GM04503 (cell line): ENCODE measurements at places on chromosomes 5 and 9.
A peak's percentile ranks its signal among the peaks of the same experiment; 100 is the strongest.

- DNase-seq = peak; percentile 76
These were observed 32.0 kb upstream of the SPTLC1 start for GRCh38 chr9:92147030-92147851.

- DNase-seq = no peak
These were observed 62.7 kb downstream of the ANKRD33B start for GRCh38 chr5:10626473-10627013.

DNA sequence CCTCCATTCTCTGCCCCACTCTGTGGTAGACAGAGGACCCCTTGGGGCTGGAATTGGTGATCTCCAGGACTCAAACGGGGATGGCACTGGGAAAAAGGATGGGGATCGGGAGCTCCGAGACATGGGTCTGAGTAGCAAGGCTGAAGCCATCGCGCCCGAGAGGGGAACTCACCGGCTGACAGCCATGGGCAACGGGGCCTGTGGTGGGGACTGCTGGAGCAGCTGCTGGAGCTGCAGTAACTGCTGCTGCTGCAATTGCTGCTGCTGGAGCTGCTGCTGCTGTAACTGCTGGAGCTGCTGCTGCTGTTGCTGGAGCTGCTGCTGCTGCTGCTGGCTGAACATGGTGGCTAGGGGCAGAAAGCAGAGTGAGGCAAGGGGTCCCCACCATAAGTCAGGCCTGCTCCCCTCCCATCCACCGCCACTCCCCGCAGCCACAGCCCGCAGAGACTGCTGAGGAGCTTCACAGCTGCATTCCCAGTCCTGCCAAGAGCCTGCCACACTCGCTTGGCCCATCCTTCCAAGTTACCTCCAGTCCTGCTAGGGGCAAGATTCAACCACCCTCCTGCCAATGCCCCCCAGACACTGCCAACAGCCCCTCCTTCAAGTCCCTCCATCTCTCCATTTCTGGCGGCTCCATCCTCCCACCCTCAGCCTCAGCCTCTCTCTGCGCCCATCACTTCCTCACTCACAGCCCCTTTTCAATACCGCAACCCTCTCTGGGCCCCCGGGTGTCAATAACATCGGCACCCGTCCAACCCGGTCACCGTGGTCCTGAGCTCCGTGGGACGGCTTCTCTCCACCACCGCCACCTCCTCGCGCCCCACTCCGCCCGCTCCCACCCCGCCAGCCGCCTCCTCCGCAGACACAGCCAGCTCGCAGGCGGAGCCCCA lies 611 bp downstream of the CIZ1 start:
- DNase-seq = no peak

GRCh38 chr9:8703904-8704303 lies 904.3 kb upstream of the DMAC1 start:
- DNase-seq = no peak

GRCh38 chr9:23160491-23160890 lies 665.5 kb downstream of the ELAVL2 start:
- DNase-seq = no peak

DNA sequence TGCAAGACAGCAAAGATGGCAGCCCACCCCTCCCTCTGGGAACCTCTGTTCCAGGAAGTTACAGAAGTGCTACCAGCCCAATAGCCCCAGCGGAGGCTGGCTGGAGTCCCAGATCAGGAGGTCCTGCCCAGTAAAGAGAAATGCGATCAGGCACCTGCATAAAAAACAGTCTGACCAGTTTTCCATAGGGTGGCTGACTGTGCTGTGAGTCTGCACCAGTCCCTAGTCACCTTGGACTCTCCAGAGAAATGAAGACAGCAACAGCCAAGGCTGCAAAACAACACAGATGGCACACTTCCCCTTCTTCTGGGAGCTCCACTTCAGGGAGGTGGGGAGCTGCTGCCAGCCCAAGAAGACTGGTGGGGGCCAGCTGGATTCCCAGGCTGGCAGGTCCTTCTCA lies 265.5 kb upstream of the PCSK5 start:
- DNase-seq = no peak

GRCh38 chr9:91693226-91693625 lies 256.8 kb downstream of the ROR2 start:
- DNase-seq = no peak

DNA sequence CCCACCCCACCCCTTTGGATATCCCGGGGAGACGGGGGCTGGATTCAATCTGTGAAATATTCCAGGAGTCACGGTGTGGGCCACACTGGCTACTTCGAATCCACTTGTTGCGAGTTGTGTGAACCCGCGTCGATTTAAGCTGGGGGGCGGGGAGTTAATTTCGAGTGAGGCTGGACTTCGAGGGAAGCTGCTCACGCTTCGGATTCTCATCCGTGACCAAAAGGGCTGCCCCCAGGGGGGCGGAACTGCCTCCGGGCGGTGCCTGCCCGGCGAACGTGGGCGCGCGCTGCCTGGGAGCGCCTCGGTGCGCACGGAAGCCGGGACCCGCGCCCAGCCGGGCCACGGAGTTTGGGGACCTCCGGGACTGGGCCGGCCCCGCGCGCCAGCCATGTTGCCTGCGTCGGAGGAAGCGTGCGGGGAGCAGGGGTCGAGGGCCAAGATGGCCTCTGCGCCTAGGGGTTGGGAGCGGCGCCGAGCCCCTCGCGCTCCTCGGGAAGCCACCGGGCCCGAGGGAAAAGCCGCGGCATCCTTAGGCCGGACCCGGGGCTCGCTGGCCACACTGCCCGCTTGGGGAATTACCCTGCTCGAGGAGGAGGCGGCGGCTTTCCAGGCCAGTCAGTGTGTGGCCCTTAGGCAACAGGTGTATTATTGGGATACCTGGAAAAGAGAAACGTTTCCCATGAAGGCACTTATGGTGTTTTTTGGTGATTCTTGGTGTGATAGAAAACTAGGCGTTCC lies 975 bp downstream of the OCLN start:
- DNase-seq = no peak

DNA sequence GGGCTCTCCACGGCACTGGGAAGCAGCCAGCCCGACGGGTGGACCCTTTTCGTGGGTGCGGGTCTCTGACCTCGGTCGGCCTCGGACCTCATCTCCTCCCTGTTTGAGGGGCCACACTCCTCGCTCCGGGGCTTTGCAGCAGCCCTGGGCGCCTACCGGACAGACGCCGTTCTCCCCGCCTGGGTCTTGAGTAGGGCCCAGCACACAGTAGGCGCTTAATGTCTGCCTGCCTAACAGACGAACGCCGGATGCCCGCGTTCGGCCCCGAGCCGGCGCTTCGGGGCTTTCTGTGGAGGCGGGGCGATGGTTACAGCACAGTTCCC lies 842 bp upstream of the GTF3C5 start:
- DNase-seq = no peak

GRCh38 chr5:168167338-168167737 lies 124.1 kb upstream of the WWC1 start:
- DNase-seq = no peak

DNA sequence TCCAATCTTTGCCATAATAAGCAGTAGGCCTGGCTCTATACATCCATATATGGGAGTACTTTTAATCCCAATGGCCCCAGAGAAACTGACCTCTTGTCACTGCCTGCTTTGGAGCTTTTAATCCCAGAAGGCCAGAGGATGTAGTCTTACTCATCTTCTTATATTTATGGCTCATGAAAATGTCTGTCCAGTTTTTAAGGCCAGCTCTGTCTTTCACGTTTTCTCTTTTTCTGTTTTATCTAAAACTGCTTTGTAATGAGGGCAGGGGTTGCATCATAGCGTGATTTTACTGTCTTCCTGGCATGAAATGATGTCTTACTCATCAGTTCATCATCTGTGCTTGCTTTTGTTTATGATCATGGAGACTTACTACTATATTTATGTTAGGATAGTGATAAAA lies 1094.9 kb downstream of the MAT2B start:
- no peak for DNase-seq

GRCh38 chr9:16029046-16029615 lies 476.3 kb downstream of the CCDC171 start:
- DNase-seq = peak; percentile 42

- DNase-seq = no peak
These were observed 12.3 kb downstream of the DCAF10 start for GRCh38 chr9:37812773-37813379.

GRCh38 chr9:90801241-90801972 lies at the start of gene SYK:
TSS of gene SYK (plus strand) at chr9:90801819. CDS start at chr9:90843899, 42,080 bp downstream.
- DNase-seq = no peak

GRCh38 chr5:4704951-4705350 lies 435.2 kb upstream of the ADAMTS16 start:
- no peak for DNase-seq

GRCh38 chr9:128479262-128479661 lies 23.5 kb downstream of the ODF2 start:
- DNase-seq = no peak

DNA sequence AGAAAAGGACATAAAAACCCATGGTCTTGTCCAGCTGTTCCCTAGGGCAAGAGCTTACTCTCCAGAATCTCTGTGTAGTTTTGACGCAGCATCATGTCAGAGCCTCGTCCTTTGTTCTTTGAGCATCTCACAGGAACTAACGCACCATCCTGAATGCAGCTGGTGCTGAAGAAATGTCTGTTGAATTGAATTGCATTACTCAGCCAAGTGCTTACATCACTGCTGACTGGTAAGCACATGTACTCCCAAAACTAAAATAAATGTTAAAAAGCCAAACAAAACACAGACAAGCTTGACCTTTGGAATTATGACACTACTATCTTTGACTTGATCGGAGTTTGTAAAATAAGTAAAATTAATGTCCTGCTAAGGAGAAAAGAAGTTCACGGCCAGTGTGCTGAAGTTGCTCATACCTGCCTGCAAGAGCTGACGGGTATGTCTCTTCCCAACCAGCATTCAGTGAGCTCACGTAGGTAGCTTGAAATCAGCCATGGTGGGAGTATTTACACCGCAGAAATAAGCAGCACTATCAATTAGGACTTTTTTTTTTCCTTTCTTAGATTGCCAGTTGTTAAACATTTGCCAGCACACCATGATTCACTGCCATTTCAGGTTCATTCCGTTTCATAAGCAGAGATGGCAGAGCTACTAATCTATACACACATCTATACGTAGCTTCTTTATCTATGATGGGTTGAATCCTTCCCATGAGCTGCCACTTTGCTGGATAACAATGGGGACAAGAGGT lies 310.6 kb upstream of the MSX2 start:
- no peak for DNase-seq

DNA sequence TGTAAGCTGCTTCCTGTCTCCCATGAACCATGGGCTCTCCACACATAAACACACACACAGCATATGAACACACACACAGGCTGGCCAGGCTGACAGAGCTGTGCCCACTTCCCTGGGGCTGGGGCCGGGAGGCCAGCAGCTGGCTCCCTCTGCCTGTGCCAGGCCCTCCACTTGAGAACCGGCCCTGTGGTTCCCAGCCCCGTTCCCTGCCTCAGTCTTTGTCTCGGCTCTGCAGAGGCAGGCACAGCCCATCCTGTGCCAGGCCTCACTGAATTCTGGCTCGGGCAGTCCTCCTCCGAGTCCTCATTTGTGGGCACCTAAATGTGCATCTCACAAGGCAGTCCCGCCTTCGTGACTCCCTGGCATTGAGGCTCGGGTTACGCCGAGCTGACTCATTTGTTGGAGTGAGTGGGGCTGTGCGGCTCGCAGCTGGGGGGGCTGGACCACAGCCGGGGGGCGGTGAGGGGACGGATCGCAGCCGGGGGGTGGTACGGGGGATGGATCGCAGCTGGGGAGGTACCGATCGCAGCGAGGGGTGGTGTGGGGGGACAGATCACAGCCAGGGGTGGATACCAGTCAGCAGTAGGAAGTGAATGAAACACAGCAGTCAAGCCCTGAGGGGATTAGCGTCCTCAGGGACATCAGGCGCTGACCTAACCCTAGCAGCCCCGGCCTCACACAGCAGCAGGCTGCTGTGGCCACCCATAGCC lies 72.3 kb downstream of the PSMB7 start:
- DNase-seq = peak; percentile 61

GRCh38 chr9:13022756-13023155 lies 247.9 kb downstream of the LURAP1L start:
- DNase-seq = no peak

GRCh38 chr9:84278130-84278529 lies 62.4 kb downstream of the SLC28A3 start:
- DNase-seq = no peak

GRCh38 chr9:120815075-120815474 lies 21.9 kb upstream of the FBXW2 start:
- DNase-seq = no peak

DNA sequence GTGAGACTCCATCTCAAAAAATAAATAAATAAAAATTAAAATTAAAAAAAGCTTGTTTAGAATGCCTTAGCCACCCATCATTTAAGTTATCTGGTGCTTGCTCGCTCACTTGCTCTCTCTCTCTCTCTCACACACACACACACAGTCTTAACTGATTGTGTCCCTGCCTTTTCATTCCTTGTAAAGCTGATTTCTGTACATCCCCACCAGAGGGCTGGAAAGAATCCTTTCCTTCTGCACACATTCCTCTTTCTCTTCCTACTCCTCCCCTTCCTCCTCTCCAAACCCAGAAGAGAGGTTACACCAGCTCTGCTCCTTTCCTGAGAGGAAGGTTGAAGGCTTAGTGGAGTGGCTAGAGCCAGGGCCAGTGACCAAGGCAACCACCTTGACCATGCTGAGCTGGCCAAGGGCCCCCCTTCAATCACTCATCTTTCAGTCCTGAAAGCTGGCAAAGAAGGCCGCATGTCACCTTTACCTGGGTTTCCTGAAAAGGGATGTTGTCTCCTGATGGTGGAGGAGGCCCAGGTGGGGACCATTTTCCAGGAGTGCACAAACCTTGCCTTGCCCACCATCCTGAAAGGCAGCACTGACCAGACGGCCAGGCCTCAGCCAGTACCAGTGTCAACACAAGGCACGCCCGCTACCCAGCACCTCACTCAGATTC lies 25.6 kb downstream of the STK10 start:
- DNase-seq = no peak

- DNase-seq = no peak
These were observed 18.8 kb downstream of the FTMT start for GRCh38 chr5:121870489-121870888.

- no peak for DNase-seq
These were observed 372.9 kb upstream of the IRX2 start for GRCh38 chr5:3124410-3124809.

- peak; percentile 8 for DNase-seq
These were observed 8.0 kb upstream of the SPATA31D1 start for GRCh38 chr9:81980568-81980967.

- no peak for DNase-seq
These were observed 373.4 kb upstream of the ACO1 start for GRCh38 chr9:32011049-32011448.

DNA sequence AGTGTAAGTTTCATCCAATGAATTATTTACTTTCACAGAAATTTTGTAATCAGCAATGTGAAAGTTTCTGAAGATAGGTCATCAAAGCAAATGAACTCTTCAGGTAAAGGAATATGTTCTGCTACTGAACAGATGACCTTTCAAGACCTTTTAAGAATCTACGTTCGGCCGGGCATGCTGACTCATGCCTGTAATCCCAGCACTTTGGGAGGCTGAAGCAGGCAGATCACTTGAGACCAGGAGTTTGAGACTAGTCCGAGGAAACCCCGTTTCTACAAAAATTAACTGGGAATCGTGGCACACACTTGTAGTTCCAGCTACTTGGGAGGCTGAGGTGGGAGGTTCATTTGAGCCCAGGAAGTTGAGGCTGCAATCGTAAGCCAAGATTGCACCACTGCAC lies 578.4 kb upstream of the COX7C start:
- DNase-seq = no peak
